ENCODE measurements at places on chromosomes 1 and 21.

GRCh38 chr1:203536980-203537455 lies 43.1 kb downstream of the OPTC start:
- DNase-seq = no peak

GRCh38 chr1:118081387-118081786 lies 103.6 kb downstream of the SPAG17 start:
- no peak for DNase-seq

GRCh38 chr1:43992232-43992995 lies 1.0 kb downstream of the CCDC24 start:
- DNase-seq = no peak

GRCh38 chr1:164771619-164772361 lies 212.8 kb downstream of the PBX1 start:
- no peak for DNase-seq

DNA sequence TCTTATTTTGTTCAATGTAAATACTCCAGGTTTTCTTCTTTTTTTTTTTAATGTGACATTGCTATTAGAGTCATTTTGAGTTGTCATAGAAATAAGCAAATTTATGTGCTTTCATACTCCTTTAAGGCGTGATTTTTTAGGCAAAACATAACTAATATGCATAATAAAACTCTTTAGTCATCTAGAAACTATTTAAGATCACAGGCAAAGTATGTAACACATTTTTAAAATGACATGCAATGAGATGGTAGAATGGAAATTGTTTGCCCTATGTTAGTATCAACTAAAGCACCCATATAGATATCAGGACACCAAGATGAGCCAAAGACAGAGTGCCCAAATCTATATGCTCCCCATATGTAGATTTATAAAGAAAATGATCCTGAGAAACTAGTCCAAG lies 41.5 kb upstream of the SGIP1 start:
- DNase-seq = no peak

DNA sequence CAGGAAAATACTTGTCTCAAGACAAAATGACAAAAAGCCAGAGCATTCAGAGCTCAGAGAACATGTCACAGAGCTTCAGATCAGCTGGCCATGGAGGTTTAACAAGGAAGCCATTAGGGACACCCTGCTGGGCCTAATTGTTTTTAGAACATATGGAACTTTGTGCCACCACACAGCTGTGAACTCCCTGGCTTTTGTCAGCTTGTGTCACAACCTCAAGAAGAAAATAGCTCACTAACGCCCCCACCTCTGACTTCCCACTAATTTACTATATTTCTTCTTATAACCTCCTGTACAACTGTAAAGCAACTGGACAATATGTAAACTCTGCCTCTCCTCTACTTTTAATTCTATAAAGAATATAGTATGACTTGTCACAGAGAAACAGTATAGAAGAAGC lies 21.0 kb upstream of the TDRD10 start:
- no peak for DNase-seq

- no peak for DNase-seq
Observed at GRCh38 chr1:216758161-216758560, 34.9 kb upstream of the ESRRG start.

GRCh38 chr21:33067457-33067856 lies 2.5 kb upstream of the OLIG1 start:
- no peak for DNase-seq

- no peak for DNase-seq
Observed at GRCh38 chr1:94648225-94649007, 106.9 kb upstream of the F3 start.

DNA sequence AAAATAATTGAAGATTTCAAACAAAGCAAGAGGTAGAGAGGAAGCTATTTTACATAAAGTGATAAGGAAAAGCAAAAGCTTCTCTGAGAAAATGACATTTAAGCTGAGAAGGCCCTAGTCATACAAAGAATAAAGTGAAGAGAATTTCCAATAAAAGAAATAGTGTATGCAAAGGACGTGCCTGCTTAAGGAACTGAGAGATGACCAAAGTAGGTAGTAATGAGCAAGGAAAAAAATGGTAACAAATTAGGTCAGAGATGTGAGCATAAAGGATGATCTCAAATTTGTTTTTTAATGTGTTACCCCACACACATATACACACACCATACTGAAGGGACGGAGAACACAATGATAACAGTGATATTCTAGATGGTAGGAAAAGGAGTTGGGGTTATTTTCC lies 46.4 kb downstream of the NRIP1 start:
- no peak for DNase-seq
